ENCODE measurements at places on chromosomes 11 and 22.
A peak's percentile ranks its signal among the peaks of the same experiment; 100 is the strongest.

DNA sequence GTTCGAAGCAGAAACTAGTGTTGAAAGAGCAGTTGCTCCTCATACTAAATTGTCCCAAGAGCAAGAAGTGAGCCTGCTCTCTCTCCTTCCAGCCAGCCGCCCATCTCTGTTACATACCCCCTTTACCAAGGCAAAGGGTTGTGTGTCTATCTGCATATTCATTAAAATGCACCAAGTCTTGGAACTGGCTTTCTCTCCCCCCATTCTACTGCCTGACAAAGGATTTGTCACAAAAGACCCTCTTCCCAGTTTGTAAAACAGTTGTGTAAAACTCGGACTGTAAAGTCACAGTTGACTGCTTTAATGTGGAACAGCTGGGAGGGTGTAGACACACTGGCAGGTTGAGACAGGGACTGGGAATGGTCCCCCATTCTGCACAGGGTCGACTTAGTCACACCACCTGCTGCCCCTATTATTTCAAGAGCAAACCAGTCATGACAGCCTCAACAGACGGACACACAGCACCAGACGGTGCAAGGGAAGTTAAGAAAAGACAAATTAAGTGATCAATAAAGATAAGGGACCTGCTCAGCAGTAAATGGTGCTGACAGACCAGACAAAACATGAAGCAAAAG is 60.0 kb upstream of the HTATIP2 start:
- DNase-seq, result no peak

- DNase-seq, result no peak
Measured at GRCh38 chr11:61335355-61335710, 2.3 kb downstream of the TKFC start.

- no peak for DNase-seq
Measured at GRCh38 chr22:30744224-30744623, 49.5 kb downstream of the OSBP2 start.

DNA sequence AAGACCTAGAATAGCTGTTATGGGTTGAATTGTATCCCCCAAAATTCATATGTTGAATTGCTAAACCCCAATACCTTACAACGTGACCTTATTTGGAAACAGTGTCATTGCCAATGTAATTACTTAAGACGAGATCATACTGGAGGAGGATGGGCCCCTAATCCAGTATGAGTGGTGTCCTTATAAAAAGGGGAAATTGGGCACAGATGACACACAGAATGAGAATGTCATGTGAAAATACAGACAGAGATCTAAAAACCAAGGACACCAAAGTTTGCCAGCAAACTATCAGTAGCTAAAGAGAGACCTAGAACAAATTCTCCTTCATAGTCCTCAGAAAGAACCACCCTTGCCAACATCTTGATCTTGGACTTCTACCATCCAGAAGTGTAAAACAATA is 127.7 kb downstream of the ATXN10 start:
- no peak for DNase-seq

DNA sequence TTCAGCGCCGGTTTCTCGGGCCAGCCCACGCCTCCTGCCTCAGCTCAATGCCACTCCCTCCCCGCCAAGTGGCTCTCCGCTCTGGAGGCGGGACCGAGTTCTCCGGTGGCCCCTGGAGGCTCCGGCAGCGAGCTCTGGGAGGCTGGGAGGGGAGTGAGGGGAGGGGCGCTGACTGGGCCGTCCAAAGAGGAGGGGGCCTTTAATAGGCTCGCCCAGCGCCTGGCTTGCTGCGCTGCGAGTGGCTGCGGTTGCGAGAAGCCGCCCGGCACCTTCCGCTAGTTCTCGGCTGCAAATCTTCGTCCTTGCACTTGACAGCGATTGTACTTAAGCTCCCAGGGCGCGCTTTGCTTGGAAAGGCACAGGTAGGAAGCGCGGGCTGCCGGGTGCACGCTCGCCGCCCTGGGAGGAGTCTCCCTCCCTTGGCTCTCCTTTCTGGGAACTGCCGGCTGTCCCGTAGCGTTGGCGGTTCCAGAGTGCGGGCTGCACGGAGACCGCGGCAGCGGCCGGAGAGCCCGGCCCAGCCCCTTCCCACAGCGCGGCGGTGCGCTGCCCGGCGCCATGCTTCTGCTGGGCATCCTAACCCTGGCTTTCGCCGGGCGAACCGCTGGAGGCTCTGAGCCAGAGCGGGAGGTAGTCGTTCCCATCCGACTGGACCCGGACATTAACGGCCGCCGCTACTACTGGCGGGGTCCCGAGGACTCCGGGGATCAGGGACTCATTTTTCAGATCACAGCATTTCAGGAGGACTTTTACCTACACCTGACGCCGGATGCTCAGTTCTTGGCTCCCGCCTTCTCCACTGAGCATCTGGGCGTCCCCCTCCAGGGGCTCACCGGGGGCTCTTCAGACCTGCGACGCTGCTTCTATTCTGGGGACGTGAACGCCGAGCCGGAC is at the start of gene ADAMTS15:
ADAMTS15 (plus strand) TSS at position 230 of the 894 bp plus-strand sequence; CDS start at position 559, 329 bp downstream.
- DNase-seq, result no peak

GRCh38 chr11:44852952-44853351 is 97.7 kb downstream of the TP53I11 start:
- no peak for DNase-seq

DNA sequence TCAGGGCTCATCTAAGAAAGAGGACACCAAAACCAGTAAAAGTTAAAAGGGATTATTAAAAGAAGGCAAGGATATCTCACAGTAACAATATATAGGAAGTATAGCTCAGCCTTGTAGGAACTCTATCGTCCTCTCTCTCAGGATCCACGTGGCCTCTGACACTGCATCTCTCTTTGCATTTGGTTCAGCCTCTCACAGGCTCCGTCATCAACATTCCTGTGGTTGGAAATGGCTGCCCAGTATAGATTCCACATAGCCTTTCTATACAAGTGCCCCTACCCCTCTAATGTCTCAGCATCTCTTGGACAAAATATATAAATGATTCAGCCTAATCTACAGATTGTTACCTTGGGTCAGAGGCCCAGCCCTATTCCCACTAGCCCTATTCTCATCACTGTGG is 101.3 kb upstream of the DBX1 start:
- no peak for DNase-seq

DNA sequence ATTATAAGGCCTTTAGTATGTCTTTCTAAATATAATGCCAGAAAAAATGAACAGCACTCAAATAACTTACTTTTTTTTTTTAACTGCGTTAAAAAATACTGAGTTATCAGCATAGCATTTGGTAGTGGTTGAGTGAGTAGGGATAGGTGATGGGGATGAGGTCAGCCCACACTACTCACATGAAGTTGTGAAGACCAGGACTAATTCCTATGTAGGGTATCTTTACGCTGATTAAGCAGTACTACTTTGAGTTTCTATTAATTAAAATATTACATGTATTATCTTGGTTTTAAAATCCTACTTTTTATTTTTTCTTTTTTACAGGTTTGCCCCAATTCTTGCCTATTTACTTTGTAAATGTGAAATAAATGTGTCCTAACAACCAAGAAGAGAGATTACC is 13.5 kb downstream of the PHF21A start:
- DNase-seq, result no peak

GRCh38 chr11:71452199-71453036 is 585 bp upstream of the NADSYN1 start:
- peak; percentile 17 for DNase-seq
